ENCODE measurements at places on chromosomes 16 and 17.

- DNase-seq, result no peak
Observed at GRCh38 chr16:67490335-67491096, 7.2 kb upstream of the AGRP start.

GRCh38 chr16:11277607-11278337, 1.5 kb upstream of the PRM2 start:
- DNase-seq, result no peak

DNA sequence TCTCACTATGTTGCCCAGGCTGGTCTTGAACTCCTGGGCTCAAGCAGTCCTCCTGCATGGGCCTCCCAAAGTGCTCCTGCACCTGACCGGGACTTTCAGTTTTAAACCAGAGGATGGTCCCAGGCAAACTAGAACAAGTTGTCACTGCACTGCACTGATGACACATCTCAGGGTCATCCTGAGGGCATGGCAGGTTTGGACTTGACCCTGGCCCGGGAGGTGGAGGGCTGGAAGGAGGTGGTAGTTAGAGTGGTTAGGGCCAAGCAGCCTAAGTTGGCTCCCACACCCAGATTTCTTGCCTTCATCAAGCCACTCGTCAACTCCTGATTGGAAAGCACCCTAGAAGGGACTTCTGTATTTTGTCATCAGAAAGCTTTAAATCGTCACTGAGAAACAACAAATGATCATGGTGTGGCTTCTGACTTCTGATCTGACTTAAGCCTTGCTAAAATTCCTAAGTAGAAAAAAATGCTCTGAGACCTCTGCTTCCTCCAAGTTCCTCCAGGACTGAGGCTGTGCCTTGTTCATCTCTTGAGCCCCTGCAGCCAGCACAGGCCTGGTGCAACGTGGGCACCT, 43.5 kb downstream of the EMP2 start:
- DNase-seq, result no peak

DNA sequence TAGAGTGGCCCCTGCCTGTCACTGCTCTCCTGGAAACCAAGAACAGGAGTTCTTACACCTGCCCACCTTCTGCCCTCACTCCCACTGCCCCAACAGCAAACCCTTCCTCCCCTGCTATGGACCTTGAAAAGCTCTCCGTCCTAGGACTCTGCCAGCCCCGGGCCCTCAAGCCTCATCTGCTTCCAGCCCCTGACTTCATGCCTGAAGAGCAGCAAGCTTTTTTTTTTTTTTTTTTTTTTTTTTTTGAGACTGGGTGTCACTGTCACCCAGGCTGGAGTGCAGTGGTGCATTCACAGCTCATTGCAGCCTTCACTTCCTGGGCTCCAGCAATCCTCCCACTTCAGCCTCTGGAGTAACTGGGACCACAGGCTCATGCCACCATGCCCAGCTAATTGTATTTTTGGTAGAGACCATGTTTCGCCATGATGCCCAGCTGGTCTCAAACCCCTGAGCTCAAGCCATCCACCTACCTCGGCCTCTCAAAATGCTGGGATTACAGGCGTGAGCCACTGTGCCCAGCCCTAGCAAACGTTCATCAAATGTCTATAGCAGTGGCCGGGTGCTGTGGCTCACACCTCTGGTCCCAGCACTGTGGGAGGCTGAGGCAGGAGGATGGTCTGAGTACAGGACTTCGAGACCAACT, 16.9 kb downstream of the CARHSP1 start:
- DNase-seq, result no peak

DNA sequence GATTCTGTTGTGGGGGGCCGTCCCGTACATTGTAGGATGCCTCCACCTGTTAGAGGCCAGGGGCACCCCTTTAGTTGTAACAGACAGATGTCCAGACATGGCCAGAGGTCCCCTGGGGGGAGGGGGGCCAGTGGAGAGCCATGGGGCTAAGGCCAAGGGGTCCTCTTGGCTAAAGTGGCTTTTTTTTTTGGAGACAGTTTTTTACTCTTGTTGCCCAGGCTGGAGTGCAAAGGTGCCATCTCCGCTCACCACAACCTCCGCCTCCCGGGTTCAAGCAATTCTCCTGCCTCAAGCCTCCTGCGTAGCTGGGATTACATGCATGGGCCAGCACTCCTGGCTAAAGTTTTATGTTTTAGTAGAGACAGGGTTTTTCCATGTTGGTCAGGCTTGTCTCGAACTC, 229.0 kb downstream of the CPPED1 start:
- no peak for DNase-seq

DNA sequence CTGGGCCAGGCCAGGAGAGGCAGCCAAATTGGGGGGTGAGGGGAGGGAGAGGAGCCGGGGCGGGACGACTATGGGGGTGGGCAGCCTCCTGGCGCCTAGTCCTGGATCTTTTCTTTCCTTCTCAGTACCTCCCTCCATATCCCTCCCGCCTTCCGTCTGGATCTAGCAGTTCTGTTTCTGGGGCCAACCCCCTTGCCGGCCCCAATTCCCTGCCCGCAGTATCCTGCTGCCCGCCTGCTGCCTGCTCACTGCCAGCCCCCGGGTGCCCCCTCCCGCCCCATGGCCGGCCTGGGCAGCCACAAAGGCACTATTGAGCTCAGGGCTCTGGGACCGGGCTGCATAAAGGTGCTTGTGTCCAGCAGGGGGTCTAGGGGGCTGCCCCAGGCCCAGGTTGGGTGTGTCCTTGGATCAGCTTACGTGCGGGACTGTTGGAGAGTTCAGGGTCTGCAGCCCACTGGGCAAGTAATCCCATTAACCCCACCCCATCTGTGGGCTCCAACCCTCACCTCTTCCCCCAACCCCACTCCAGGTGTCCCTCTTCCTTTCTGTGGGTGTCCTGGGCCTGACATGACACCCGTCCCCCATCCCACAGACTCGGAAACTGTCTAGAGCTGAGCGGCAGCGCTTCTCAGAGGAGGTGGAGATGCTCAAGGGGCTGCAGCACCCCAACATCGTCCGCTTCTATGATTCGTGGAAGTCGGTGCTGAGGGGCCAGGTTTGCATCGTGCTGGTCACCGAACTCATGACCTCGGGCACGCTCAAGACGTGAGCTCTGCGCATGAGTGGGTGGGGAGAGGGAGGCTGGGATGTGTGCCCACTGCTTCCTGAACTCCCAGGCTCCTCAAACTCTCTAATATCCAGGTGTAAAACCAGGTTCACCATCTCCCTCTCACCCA, 2.0 kb downstream of the WNK4 start:
- no peak for DNase-seq

- no peak for DNase-seq
Observed at GRCh38 chr16:71572497-71573116, 4.3 kb downstream of the TAT start.

- DNase-seq, result no peak
Observed at GRCh38 chr17:75059369-75060345, 12.6 kb downstream of the KCTD2 start.

DNA sequence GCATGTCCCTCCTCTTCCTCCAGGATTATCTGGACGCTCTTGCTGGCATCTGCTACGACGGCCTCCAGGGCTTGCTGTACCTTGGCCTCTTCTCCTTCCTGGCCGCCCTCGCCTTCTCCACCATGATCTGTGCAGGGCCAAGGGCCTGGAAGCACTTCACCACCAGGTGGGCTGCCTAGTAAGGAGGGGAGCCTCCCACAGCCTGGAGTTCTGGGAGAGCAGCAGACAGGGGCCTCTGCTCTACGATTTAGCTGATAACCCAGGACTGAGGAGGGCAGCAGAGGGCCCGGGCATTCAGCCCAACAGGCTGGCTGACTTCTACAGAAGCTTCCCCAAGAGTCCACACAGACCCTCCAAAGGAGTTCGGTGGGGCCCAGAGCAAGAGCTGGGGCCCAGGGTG, 21.8 kb upstream of the DNAI2 start:
- DNase-seq, result no peak

DNA sequence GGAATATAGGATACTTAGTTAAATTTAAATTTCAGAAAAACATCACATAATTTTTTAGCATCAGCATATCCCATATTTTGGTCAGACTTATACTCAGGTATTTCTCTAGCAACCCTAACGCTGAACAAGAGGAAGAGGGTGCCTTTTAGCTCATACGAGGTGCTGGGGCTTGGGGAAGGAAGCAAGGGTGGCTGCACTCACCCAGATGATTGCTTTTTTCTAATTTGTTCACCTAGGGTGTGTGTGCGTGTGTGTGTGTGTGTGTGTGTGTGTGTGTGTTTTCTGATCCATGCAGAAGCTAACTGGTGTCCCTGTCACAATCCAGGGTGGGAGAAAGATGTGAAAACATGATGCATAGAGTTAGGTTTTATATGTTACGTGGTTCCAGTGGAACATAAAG, 81.2 kb downstream of the WNT3 start:
- DNase-seq, result no peak

- DNase-seq, result no peak
Observed at GRCh38 chr17:71412803-71413202, 708.0 kb upstream of the SOX9 start.

GRCh38 chr17:43383826-43384475, 14.8 kb upstream of the ARL4D start:
- DNase-seq, result no peak

DNA sequence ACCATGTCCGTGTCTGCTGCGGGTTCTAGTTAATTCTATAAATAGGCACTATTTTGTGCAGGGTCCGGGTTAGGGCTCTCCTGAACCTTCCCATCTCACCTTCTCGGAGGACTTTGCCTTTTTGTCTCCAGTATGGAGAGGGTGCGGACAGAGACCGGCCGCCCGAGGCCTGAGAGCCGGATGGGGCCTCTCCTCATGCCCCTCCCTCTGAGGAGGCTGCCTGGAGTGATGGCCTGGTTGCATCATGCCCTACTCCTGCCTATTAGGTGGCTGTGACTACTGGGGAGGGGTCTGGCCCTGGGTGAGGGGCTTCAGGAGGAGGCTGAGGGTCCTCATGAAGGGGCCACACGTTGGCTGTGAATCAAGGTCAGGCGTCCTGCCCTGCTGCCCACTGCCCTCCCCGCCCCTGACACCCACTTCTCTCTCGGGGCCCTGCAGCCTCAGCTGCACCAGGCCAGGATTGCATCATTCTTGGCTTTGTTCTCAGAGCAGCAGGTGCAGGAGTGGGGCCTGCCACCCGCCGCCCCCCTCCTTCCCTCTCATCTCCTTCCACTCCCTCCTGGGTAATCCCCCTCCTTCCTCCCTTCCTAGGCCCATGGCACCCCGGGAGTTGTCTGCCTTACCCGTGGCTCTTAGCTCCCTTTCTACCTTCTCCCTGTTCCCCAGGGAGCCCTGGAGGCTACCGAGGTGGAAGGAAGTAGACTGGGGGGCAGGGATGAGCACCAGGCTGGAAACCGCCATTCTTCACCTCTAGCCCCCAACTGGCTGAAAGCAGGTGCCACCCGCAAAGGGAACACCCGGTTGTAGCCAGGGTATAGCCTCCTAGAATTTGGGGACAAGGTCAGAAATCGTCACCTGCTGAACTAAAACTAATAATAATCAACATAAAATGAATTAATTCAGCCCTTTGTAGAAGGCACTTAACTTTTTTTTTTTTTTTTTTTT, 12.7 kb upstream of the ARHGAP23 start:
- DNase-seq, result no peak

DNA sequence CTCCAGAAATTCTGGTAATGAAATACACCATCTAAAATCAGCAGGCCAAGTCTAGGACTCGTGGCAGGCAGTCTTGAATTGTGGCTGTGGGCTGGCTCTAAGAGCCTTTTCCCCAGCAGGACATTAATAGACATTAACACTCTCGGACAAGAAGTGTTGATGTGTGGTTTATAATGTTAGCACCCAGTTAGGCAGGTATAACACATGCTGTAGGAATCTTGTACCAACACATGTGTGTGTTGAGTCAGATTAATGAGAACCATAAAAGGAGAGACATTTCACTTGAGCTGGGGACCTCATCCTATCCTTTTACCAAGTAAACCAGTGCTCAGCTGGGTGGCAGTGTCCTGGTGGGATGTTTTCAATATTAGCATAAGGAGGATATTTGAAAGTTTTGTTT, 264.5 kb downstream of the FTO start:
- DNase-seq, result no peak

GRCh38 chr17:57939797-57940196, 15.4 kb downstream of the CUEDC1 start:
- no peak for DNase-seq

DNA sequence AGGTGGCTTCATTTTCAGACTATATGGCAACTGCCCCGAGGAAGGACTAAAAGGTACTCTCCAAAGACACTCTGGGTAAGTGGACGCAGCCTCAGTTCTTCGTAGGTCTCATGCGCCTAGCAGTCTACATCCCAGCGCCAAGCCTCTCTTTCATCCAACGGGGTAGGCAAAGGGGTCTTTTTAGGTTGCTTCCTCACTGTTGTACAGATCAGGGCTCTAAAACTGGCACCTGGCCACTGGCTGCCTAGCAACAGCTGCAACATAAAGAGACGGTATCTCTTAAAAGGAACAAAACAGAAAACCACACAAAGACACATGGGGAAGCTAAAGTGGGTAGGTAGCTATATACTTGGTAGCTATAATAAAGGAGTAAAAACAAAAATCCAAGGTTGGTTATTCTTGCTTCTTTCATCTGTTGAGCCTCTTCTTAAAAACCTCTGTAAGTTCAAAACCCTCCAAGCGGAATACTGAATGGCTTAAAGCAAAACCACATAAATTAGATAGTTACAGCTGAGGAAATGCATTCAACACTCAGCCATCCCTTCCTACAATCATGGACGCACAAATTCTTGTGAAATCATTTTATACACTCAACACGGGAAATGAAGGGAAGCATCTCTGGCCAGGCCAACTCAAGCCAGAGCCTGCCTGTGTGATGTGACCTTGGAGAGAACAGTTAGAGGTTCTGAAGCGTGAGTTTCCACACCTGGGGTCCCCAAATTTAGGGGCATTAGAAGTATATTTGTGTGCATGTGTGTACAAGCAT, 22.7 kb downstream of the CYTH1 start:
- DNase-seq, result peak; percentile 70

DNA sequence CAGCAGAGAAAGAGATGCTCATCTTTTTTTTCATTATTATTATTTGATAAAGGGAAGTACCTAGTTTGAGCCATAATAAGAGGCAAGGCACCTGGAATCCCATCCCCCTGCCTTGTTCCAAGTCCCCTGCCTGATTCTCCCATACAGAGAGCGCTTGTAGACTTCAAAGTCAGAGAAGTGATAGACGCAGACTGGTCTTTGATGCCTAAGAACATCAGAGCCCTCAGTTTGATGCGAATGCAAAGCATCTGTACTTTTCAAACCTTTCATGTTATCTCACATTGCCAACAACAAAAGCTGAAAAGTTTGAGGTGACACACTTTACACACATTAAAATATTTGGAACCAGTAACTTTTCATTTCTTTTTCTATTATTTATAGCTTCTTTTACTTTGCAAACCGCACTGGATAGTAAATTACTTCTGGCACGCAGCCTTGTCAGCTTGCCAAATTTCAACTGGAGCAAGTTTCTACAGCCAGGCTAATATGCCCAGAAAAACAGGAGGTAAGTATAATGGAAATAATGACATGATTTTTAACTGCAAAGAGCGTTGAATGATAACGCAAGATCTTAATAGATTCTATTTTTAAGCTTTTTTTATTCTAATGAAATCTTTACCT, 5.9 kb upstream of the UTP6 start:
- DNase-seq, result no peak

DNA sequence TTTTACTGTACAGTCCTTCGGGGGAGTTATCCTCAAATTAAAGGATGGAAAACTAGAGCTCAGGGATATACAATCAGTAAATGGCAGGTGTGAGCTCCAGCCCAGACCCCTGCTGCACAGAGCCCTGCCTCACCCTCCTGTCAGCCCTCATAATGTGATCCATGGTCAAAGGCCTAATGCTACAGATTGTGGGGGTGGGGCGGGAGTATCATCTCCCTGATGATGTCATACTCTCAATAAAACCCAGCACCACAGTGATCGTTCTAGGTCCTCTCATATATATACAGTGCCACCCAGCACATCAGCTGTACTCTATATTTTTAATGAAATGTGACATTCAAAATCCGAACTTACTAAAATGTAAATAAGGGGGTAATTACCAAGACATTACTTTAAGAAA, 61.5 kb downstream of the SLC39A11 start:
- no peak for DNase-seq
